T follicular helper cell (primary cell): ENCODE measurements at places on chromosomes 1 and 21.

GRCh38 chr1:153661111-153661708 lies 2.7 kb downstream of the SNAPIN start:
- no peak for DNase-seq

DNA sequence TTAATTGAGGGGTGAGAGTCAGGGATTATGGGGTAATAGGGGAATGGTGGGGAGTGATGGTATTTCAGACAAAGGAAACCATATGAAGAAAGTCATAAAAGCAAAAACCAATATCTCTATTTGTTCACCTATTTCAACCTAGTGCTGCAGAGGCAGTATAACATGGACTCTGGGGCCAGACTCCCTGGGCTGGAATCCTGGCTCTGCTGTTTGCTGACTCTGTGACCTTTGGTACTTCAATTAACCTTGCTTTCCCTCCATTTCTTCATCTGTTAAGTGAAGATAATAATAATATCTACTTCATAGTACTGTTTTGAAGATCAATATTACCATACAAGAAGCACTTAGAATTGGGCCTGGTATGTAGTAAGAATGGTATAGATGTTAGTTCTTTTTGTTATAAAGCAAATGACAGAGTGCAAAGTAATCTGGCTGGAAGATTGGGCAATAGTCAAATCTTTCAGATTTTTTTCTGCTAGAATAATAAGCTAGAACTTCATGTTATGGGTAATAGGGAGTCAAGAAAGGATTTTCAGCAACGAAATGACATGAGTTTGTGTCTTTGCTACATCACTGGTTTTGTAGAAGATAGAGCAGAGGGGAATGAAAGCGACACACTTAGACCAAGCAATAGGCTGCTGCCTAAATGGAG lies 9.0 kb downstream of the EPHX4 start:
- no peak for DNase-seq

- DNase-seq: no peak
These were observed 3.0 kb upstream of the ATP1B1 start for GRCh38 chr1:169103480-169103893.

- DNase-seq: no peak
These were observed 41.7 kb upstream of the GPR153 start for GRCh38 chr1:6302568-6302967.

DNA sequence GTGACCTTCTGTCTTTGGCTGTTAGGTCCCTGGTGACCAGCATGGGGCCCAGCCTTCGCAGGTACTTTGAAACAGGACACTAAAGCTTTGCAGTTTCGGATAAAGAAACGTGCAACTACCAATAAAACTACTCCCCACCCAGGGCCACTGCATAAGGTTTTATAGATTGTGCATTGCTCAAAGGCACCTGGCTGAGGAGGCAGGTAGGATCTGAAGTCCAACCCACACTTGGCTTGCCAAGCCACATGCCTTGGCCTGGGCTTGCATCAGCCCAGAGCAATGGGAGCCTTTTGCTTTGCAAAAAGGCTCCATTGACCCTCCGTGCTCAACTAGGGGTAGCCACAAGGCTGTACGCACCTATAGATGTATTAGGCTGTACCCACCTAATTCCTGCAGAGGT lies 84.4 kb upstream of the SYT6 start:
- DNase-seq: no peak

DNA sequence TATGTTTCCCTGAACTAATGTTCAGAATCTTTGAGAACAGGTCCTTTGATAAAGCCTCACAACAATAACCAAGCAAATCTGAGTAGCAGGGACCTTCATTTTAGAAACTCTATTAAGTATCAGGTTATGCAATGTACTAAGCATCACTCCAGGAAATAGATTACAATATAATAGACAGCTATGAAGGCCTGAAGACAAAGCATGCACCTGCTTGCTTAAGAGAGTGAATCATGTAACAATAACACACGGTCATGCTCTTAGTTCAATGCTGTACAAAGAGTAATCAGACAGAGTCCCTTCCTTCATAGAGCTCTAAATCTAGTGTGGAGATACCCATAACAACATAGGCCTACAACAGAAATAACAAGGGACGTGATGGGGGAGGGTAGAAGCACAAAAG lies 8.1 kb upstream of the CMPK1 start:
- DNase-seq: no peak

GRCh38 chr1:10916991-10917390 lies 95.5 kb upstream of the TARDBP start:
- DNase-seq: no peak

DNA sequence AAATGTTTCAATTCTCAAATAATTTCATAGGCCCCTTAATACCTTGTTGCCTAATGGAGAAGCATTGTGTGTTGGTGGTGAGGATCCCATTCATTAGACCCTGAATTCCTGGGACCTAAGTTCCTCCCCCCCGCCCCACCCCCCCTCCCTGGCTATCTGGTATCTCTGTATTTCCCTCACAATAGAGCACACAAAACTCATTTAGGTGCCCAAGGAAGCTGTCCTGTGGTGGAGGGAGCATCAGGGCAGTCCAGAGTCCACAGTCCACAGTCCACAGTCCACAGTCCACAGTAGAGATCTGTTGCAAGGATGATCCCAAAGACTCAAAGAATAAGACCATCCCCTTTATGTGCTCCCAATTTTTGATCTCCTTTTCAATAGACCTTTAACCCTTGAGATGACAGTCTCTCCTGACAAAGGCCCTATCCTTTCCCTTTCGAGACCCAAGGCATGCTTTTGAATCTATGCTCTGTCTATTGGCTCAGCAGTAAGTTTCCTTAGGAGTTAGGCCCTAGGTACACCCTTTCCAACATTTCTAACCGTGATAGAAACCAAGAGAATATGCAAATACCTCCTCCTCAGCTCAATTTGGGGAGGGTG lies 123.9 kb downstream of the ZBTB18 start:
- DNase-seq: no peak

DNA sequence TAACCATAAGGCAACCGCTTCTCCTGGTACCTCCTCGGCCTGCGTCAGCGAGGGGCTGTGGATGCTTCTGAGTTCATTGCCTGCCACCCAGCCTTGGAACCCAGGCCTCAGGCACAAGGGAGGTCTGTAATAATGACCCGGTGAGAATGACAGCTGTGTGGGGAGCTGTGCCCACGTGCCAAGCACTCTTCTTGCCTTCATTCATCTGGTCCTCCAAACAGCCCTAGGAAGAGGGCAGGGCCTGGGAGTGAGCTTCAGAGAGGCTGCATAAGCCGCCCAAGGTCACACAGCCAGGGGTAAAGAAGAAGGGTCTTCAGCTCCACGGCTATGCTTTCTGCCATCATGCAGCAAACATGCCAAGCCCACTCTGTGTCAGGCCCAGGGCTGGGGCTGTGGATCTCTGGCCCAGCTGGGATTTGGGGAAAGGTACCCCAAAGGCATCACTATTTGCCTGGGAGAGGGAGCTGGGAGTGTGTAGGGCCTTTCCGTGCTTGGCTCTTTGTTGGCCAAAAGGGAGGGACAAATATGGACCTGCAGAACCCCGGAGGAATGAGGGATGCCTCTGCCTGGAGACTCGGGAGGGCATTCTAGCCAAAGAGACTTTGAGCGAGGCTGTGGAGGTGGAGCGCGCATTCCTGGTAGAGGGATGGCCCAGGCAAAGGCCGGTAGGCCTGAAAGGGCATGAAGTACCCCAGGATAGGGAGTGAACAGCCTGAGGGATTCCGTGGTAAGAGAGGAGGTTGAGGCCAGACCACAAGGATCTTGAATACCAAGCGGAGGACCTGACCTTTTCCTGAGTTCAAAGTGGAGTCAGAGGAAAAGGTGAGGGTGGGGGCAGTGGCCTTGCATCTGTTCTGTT lies 10.1 kb upstream of the EDN2 start:
- no peak for DNase-seq

- DNase-seq: no peak
These were observed 244.6 kb upstream of the MAP1LC3C start for GRCh38 chr1:242243472-242243871.

GRCh38 chr1:235838021-235838420 lies 28.7 kb downstream of the LYST start:
- no peak for DNase-seq

GRCh38 chr1:12556957-12557935 lies 60.8 kb downstream of the DHRS3 start:
- no peak for DNase-seq

DNA sequence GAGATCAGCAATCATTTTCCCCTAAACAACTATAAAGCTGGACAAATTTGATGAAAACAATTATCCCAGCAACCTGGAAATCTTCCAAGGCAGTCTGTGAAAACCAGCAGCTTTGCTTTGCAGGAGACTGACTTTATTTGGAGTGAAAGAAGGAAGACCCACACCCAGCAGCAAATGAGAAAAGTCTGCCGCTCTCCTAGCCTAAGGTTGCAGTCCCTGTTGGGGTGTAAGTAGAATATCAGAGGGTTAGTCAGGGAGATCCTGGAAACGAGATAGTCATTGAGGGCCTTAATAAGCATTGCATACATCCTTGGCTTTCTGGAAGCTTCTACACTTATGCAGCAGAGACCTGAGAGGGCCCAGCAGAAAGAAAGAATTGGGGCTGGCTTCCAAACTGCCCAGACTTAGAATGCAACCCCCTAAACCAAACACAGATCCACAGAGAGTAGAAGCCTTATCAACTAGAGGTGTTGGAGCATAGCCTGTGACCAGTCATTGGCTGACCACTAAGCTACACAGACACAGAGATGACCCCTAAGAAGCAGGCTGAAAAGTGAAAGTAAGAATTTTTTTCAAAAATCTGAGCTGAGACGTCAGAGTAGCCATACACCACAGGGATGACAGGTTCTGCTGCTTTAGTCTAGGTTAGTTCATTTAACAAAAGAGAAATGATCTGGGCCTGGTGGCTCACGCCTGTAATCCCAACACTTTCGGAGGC lies 98.3 kb downstream of the LYPLAL1 start:
- no peak for DNase-seq

DNA sequence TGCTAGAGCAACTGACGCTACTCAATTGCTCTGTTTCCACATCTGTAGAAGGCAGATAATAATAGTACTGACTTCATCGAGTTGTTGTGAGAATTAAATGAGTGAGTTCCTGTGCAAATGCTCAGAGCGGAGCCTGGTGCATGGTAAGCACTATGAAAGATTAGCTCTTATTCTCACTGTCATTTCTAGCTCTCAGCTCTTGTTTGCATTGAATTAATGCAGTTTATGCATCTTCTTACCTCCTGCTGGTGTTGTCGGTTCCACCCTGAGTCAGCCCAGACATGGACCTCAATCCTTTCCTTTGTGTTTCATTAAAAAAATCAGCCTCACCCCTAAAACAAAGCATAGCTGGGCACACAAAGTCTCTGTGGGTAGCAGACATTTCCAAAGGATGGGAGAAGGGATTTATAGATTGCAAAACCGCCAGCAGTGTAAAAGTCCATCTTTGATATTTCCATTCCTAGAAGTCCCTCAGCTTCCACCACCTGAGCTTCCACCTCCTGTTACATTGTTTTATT lies 254.4 kb upstream of the CSF3R start:
- no peak for DNase-seq

- DNase-seq: no peak
These were observed 249.6 kb upstream of the USP25 start for GRCh38 chr21:15480160-15480559.

DNA sequence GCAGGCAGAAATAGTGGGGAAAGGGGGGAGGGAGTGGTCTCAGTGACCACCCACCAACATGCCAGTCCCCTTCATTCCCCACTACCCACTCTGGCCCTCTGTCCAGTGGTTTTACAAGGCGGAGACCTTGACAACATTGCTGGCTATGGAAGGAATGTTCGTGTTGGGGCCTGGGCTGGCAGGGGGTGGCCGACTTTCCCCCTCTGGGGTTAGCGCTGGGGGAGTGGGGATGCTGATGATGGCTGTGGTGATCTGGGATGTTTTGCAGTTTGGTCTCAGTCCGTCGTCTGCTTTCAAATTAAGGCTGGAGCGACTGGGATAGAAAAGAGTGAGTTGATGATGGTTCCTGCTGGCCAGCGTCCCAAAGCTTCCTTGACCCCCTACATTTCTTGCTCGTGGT lies 20.3 kb downstream of the DDX20 start:
- DNase-seq: no peak

GRCh38 chr1:6448749-6449631 lies 17.0 kb downstream of the TNFRSF25 start:
- DNase-seq: no peak

DNA sequence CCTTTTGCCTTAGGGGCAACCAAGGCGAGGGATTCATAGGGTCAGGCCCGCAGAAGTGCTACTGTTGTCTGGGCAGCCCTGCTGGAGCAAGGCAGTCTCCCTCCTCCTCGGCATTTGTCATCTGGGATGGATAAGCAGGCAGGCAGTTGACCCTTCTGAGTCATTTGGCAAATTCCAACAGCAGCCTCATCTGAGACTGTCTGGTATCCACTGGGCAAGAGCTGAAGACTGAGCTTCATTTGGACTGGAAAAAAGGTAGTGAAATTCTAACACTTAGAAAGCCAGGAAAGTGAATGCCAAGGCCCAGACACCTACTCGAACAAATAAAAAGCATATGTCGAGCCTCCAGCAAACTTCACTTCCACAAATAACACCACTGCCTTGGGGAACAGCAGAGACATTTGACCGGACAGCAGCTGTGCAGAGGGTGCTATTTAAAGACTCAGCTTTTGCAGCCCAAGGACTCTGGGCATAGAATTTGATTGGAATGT lies 4.0 kb upstream of the ZBTB40 start:
- no peak for DNase-seq

GRCh38 chr21:37700641-37701202 lies 215.5 kb downstream of the KCNJ6 start:
- no peak for DNase-seq

DNA sequence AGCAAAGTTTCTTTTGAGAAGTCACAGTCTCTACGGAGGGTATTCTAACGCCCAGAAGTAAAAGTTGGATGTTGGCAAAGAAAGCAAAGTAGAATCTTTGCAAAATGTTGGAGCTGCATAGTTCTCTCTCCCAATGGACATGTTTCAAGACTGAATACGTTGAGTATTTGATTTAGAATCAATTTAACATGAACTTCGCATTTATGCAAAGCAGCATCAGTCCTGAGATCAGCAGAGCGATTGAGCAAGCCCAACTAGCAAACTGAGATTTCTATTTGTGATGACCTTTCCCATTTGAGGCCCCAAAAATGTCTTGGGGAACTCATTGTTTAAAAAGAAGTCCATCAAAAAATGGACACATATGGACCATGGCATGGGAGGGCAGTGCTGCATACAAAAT lies 8.0 kb downstream of the RUNX1 start:
- no peak for DNase-seq

DNA sequence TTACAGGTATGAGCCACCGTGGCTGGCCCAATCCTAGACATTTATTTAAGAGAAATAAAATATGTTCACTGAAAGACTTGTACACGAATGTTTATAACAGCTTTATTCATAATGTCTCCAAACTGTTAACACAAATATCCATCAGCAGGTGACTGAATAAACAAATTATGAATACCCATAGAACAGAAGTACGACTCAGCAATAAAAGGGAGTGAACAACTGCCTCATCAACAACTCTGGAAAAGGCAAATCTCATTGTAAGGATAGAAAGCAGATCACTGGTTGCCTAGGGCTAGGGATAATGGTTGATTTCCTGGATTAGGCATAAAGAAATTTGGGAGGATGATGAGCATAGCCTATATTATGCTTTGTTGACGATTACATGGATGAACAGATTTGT lies 41.7 kb downstream of the GABPA start:
- DNase-seq: no peak

- no peak for DNase-seq
These were observed 58.4 kb upstream of the MYOCOS start for GRCh38 chr1:171563675-171564074.

- no peak for DNase-seq
These were observed 317.2 kb upstream of the NFIA start for GRCh38 chr1:60765204-60765603.
